ENCODE measurements at places on chromosomes 11 and 22. TPM values are rescaled to one million over a fixed set of nuclear protein-coding genes. Genes with fewer than 3 reads are reported as not detected.

NR1H3 gene
- 8.4 TPM for total RNA-seq

KRTAP5-9 gene
- total RNA-seq, result 0.12 TPM

KCNJ1 gene
- total RNA-seq, result not detected

NRXN2 gene
- 0.12 TPM for total RNA-seq

KRTAP5-2 gene
- total RNA-seq, result not detected

FAM180B gene
- total RNA-seq, result not detected

OR6T1 gene
- total RNA-seq, result not detected

LRRC4C gene
- not detected for total RNA-seq

BEST1 gene
- total RNA-seq, result 5.8 TPM

TRIM3 gene
- 20.7 TPM for total RNA-seq

HBE1 gene
- total RNA-seq, result 0.16 TPM

Measured in A549 treated with CpdA at 1 μM for 4 hours (cell line).